Thoracic aorta (tissue), 2 donors: ENCODE measurements at places on chromosomes 3 and 15. TPM values are rescaled to one million over a fixed set of nuclear protein-coding genes. Genes with fewer than 3 reads are reported as not detected.

GRCh38 chr3:141366285-141367037 lies 1.8 kb upstream of the ZBTB38 start:
- DNase-seq = no peak

GRCh38 chr3:115040673-115041286 lies 106.3 kb downstream of the ZBTB20 start:
- no peak for DNase-seq

The HESX1 gene
- total RNA-seq = 2.0 TPM

The KNSTRN gene
- total RNA-seq = 5.8 TPM

- DNase-seq = no peak
Observed at GRCh38 chr15:31459400-31459748, 132.7 kb downstream of the KLF13 start.

- DNase-seq = no peak
Observed at GRCh38 chr15:25787855-25788520, 75.1 kb downstream of the ATP10A start.

The AP3B2 gene
- not detected for total RNA-seq
